Activated CD8-positive, alpha-beta T cell treated with anti-CD3 and anti-CD28 coated beads for 36 hours (primary cell): ENCODE measurements at places on chromosomes 1 and 21.

DNA sequence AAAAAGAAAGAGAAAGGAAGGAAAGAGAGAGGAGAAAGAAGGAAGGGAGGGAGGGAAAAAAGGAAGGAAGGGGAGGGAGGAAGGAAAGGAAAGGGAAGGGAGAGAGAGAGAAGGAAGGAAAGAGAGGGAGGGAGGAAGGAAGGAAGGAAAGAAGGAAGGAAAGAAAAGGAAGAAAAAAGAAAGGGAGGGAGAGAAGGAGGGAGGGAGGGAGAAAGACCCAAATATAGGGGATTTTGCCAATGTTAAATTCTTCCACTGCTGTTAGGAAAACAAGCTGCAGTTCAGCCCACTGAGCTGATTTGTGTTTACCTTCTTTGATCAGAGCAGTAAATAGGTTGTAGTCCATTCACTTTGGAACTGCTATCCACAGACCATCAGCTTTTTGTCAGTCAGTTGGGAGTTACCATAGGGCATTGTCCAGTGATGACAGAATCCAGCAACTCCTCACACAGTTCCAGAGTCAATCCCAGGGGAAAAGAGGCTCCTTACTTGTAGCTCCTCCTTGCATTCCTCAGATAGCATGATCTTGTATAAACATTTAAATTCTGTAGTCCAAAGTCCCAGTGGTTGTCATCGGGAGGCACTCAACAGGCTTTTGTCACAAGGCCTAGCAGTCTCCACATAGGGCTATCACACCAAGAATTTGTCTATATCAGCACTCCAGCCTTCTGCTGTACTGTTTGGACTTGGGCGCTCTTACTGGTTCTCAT, 13.5 kb upstream of the PPP1R8 start:
- no peak for DNase-seq

- DNase-seq = no peak
Observed at GRCh38 chr1:24162201-24162600, 19.3 kb upstream of the IL22RA1 start.

DNA sequence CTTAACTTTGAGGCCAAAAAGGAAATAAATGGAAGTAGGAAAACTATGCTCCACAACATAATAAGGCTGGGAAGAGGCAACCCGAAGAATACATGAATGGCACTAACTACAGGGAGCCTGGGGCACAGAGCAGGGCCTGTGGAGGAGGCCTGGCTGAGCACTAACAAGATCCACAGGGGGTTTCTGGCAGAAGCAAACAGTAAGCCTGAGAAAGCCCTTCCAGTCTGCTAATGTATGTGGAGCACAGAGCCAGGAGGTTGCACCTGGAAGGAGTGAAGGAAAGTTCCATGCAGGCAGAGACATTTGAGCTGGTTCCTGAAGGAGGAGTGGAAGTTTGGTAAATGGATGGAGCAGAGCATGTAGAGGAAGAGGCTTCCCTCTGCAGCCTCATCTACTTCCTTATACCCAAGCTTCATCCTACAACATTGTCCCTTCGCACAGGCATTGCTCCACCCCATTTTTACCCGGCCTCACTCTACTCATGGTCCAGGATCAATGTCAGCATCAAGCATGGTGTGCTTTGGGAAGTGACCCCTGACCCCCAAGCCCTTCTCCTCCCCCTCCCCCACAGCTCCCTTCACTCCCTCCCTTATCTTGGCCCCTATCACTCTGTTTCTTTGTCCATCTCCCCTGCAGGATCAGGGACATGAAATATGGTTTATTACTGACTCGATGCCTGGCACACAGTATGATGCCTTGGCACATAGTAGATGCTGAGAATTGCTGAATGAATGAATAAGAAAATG, 23.3 kb downstream of the SHISA4 start:
- DNase-seq = no peak

DNA sequence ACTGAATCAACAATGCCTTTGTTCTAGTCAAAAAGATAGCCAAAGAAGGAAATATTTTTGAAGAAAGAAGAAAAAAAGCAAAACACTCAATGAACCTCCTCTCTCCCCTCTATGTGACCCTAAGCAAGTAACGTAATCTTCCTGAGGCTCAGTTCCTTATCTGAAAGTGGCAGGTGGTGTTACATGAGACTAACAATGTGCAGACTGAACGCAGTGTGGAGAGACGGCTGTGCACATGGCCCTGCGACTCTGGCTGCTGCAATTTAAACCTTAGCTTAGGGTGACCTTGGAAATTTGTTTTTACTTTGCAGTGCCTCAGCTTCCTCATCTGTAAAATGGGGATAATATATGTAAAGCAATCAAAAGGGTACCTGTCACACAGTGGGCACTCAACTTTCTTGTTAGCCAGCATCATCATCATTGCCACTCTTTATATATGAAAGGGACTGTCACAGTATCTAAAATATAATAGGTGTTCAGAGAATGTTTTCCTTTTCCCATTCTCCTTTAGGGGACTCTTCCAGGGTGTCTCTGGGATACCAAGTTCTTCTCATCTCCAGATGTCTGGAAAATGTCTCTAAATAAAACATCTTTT, 100.1 kb upstream of the JUN start:
- no peak for DNase-seq

DNA sequence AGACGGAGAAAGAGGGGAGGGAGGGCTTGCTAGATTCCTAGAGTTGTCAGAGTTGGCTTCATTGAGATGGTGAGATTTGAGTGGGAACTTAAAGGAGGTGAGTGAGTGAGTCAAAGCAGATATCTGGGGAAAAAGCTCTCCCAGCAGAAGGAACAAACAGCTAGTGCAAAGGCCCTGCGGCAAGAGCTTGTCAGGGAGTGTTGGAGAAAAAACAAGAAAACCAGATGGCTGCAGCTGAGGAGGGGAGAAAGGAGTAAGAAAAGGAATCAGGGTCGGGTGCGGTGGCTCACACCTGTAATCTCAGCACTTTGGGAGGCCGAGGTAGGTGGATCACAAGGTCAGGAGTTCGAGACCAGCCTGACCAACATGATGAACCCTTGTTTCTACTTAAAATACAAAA, 40.3 kb upstream of the SPOCD1 start:
- DNase-seq = no peak

DNA sequence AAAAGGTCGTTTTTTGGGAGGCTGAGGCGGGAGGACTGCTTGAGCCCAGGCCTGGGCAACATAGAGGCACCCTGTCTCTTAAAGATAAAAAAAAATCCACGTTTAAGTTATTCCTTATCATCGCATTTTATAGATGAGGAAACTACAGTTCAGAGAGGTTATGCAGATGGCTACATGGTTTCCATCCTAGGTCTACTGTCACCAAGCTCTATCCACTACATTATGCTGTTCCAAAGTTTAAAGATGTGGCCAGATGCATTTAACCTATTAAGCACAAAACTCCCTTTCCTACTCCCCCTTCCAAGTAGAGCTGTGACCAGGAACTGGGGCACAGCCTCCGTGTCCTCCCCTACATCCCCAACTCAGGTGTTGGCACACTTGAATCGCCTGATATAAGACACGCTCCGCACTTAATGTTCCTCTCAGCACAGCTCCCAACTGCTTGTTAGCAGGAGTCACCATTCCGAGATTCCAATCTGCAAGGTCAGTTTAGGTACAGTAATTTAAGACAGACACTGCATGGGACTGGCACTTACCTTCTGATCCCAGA, 1.3 kb downstream of the TAF5L start:
- no peak for DNase-seq

DNA sequence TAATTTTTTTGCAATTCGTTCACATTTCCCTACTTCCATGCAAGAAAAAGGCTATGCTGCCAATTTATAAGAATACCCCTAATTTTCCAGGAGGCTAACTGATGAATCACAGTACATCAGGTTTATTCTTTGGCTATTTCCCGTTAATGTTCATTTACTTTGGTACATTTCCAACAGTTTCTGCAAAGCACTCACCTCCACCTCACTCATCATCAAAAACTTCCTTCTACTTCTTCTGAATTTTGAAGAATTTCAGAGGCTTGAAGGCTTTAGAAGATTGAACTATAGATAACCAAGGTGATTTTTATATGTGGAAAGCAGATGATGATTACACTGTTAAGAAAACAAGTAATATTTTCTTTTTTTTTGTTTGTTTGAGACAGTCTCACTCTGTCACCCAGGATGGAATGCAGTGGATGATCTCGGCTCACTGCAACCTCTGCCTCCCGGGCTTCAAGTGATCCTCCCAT, 60.5 kb upstream of the HP1BP3 start:
- no peak for DNase-seq
